ENCODE measurements at places on chromosomes 1 and 21. TPM values are rescaled to one million over a fixed set of nuclear protein-coding genes. Genes with fewer than 3 reads are reported as not detected.

DNA sequence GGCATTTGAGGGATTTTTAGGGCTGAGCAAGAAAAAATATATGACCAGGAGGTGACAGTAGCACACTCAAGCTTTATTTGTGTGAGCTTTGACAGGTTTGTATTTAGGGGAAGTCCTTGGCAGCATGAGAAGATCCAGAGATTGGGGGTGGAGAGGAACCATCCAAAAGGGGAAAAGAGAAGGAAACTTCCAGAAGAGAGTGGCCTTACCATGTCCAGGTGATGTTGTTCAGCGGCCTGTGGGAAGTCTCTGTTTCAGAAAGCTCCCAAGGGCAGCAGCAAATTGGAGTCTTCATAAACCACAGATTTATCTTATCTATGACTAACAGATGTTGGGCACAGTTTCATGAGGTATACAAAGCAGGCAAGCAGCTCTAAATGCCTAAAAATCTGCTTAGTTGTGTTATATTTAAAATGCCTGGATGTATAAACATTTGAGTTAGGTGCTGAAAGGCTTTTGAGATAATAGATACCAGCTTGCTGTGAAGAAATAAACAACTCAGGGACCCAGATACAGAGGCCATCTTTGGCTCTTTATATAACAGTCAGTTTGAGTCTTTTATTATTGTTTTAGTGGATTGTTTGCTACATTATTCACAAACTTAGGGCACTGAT is 21.2 kb upstream of the ADAR start:
- no peak overlapping the region for H3K4me3 ChIP-seq
- H3K4me1 ChIP-seq = peaks cover 18% of the 10 kb centered on the region
- H3K27ac ChIP-seq = no peak overlapping the region
- peaks cover 8% of the 10 kb centered on the region for H3K36me3 ChIP-seq

Gene DEPDC1
- 1.2 TPM for total RNA-seq

- no peaks in the 10 kb centered on the region for H3K36me3 ChIP-seq
- DNase-seq = no peak
- no peaks in the 10 kb centered on the region for H3K4me1 ChIP-seq
- H3K27me3 ChIP-seq = no peaks in the 10 kb centered on the region
These were observed 41.0 kb upstream of the GREM2 start for GRCh38 chr1:240652961-240653409.

- no peak for DNase-seq
- H3K27ac ChIP-seq = no peak overlapping the region
- H3K27me3 ChIP-seq = no peaks in the 10 kb centered on the region
- H3K4me3 ChIP-seq = no peak overlapping the region
These were observed 60.8 kb downstream of the FASLG start for GRCh38 chr1:172719694-172720138.

GRCh38 chr1:24775348-24775747 is 30.1 kb downstream of the CLIC4 start:
- H3K4me3 ChIP-seq = no peak overlapping the region
- no peak for DNase-seq
- no peak overlapping the region for H3K27ac ChIP-seq
- no peaks in the 10 kb centered on the region for H3K36me3 ChIP-seq
- H3K4me1 ChIP-seq = peaks cover 33% of the 10 kb centered on the region

DNA sequence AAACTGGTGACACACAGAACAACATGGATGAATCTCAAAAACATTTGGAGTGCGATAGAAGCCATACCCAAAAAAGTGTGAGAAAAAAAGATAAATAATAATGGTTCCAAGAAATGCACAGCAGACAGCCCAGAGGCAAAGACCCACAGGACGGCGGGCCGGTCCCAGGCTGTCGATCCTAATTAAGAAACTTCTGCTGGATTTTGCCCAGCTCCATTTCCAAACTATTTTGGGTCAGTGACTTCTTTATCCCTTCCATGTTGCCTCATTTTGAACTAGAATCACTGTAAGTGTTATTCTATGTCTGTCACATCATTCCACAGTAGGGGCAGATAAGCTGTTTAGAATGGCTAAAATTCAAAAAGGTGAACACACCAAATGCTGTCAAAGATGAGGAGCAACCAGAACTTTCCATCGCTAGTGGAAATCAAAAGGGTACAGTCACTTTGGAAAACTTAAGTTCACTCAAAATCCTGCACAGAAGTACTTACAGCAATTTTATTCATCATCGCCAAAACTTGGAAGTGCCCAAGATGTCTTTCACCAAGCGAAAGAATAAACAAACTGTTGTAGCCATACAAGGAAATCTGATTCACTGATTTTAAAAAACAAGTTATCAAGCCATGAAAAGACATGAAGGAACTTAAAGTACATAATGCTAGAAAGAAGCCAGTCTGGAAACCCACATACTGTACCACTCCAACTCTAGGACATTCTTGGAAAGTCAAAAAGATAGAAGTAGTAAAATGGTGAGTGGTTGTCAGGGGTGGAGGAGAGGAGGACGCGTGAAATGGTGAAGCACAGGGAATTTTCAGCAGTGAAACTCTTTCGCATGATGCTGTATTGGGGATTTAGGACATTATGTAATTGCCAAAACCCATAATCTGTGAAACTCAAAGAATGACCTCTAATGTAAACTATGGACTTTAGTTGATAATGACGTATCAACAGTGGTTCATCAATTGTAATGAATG is 7.5 kb downstream of the NBPF1 start:
- no peak overlapping the region for H3K27ac ChIP-seq
- H3K27me3 ChIP-seq = no peaks in the 10 kb centered on the region
- H3K36me3 ChIP-seq = peaks cover 40% of the 10 kb centered on the region

DNA sequence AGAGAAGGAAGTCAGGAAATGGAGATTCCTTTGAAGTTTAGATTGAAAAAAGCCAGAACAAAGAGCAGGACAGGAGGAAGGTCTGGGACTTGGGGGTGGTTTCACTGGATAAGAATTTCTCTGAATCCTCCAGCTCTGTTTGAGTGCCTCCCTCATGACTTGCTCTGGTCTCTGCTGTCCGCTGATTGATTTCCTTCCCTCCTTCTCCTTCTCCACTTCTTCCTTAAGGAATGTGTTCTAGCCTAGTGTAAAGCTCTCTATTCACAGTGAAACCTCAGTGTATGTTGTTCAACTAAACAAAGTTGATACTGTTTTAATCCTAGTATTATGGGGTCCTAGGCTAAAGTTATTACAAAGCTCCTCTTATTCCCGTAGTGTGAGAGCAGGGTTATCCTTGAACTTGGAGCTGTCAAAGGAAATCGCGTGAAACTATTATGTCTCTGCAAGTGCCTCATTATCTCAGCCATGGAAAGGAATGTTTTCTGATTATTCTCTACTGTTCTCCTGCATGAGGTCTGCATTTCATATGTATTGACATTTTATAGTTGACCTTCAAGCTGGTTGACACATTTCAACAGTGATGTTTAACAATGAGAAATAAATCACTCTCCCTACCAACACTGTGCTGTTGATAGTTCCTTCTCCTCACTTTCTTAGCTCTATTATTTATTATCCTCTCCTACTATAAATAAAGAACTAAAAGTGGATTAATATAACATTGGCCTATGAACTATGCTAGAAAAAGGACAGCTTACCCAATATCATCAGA is 82.7 kb upstream of the KCTD3 start:
- no peaks in the 10 kb centered on the region for H3K27me3 ChIP-seq
- no peak for DNase-seq
- no peaks in the 10 kb centered on the region for H3K36me3 ChIP-seq

DNA sequence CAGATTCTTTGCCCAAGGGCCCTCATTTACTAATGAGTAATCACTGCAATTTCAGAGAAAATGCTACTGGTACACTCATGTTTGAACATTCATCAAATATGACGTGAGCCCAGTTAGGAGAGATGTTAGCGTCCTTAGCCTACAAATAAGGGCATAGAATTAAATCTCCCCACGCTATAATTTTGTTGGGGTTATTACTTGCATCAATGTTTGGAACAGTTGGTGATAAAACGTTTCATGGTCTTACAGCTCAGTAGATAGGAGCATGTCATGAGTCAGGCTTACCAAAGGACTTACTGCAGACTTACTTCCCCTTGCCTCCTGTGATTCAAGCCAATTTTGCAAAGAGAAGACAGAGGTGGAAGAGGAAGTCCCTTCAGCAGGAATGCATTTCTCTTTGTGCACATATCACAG is 304.0 kb downstream of the KIF26B start:
- no peaks in the 10 kb centered on the region for H3K4me1 ChIP-seq
- H3K36me3 ChIP-seq = no peaks in the 10 kb centered on the region
- H3K27me3 ChIP-seq = no peaks in the 10 kb centered on the region
- no peak overlapping the region for H3K27ac ChIP-seq

Gene BTG2
- 96.7 TPM for total RNA-seq

- peaks cover 10% of the 10 kb centered on the region for H3K4me1 ChIP-seq
- no peak overlapping the region for H3K4me3 ChIP-seq
- no peak overlapping the region for H3K27ac ChIP-seq
- DNase-seq = no peak
These were observed 31.7 kb downstream of the SLC19A1 start for GRCh38 chr21:45510466-45510955.

Gene DPYD
- 91.9 TPM for total RNA-seq

GRCh38 chr1:226825037-226825745 is 45.2 kb upstream of the PSEN2 start:
- no peak for DNase-seq
- H3K27ac ChIP-seq = no peak overlapping the region
- H3K4me3 ChIP-seq = no peak overlapping the region

DNA sequence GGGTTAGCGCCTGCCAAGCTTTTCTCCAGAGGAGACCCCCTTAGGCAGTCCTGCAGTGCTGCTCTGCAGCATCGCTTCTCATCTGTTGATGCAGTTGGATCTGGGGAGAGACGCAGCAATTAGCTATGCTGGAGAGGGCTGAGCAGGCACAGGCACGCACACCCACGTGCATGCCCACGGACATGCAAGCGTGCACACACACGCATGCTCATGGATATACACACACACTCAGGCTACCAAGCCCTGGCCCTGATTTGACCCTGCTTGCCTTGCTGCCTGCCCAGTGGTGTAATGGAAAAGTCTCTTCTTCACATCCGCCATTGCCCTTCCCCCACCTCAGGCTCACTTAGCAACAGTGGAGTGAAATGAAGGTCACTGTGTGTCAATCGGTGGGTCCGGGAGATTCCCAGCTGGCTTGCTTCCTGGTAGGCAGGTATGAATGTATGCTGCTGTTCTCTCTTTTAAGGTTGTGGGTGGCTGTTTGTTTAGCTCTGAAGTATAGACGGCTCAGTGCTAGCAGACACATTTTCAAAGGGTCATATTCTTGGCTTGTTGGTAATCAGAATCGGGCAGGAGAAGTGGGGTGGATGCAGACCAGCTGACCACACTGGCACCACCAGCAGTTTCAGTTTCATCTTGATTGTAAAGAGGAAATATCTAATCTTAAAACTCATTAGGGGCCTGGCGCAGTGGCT is 9.5 kb downstream of the ATP1B1 start:
- H3K4me3 ChIP-seq = peak overlapping the region; percentile 24
- H3K4me1 ChIP-seq = peaks cover 42% of the 10 kb centered on the region
- peak; percentile 76 for DNase-seq
- peaks cover 47% of the 10 kb centered on the region for H3K36me3 ChIP-seq
- H3K27ac ChIP-seq = peak overlapping the region; percentile 57

GRCh38 chr1:224205438-224205840 is 22.4 kb downstream of the DEGS1 start:
- H3K27me3 ChIP-seq = no peaks in the 10 kb centered on the region
- H3K27ac ChIP-seq = peak overlapping the region; percentile 62
- no peak overlapping the region for H3K4me3 ChIP-seq
- no peak for DNase-seq
- H3K4me1 ChIP-seq = peaks cover 22% of the 10 kb centered on the region
- no peaks in the 10 kb centered on the region for H3K36me3 ChIP-seq

DNA sequence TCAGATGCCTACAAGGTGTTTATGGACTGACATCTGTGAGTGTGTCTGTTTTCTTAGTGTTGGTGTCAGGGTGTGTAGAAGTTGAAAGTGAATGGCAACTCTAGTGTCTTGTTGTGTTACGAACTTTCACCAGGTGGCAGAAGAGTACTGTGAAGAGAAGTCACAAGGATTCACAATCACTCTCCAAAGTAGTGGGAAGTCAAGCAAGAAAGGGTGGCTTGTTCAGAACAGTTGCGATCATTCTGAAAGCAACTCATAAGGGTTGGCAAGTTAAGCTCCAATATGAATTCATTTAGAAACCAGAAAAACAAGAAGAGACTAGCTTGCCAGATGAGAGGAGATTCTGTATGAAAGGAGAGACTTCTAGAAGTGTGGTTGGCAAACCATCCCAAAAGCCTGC is 86.1 kb downstream of the FASLG start:
- H3K4me1 ChIP-seq = peaks cover 27% of the 10 kb centered on the region
- no peak overlapping the region for H3K4me3 ChIP-seq
- peak overlapping the region; percentile 64 for H3K27ac ChIP-seq
- H3K27me3 ChIP-seq = no peaks in the 10 kb centered on the region
- no peaks in the 10 kb centered on the region for H3K36me3 ChIP-seq

Gene MIXL1
- 0.38 TPM for total RNA-seq

DNA sequence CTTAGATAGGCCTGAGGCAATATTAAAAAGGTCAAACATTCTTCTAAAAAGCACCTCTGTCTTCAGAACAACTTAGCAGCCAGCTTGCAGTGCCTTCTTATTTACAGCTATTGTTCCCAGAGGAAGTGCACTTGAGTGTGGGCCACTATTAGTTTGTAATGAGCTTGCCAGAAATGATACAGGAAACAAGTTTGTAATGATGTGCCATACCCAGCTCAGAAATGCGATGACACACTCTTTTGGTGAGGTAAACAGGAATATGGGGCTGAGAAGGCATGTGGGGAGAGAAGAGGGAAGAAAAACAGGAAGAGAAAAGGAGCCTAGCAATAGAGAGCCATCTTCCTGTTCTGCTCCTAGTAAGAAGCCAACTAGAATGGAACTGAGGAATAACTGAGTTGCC is 295.4 kb downstream of the AGBL4 start:
- no peak for DNase-seq
- no peak overlapping the region for H3K27ac ChIP-seq
- no peaks in the 10 kb centered on the region for H3K36me3 ChIP-seq
- H3K4me1 ChIP-seq = no peaks in the 10 kb centered on the region

DNA sequence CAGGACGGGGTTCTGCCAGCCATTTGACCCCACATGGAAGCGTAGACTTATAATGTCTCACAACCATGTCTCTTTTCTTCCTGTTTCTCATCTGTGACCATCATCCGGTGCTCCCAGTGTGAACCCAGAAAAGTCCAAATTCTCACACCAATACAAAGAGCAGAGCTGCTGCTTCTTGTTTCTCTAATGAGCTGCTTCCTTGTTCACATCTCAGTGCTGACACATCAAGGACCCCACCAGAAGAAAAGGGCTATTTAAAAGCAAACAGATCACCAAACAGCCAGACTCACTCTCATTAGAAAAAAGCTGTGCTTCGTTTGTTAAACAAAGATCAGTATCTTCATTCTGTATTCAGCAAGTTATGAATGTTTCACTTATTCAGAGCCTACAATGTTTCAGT is 835 bp upstream of the LCE1D start:
- no peak overlapping the region for H3K27ac ChIP-seq
- no peak for DNase-seq
- no peaks in the 10 kb centered on the region for H3K4me1 ChIP-seq
- no peaks in the 10 kb centered on the region for H3K36me3 ChIP-seq

- no peak overlapping the region for H3K27ac ChIP-seq
- DNase-seq = no peak
- no peaks in the 10 kb centered on the region for H3K36me3 ChIP-seq
- H3K4me3 ChIP-seq = no peak overlapping the region
- no peaks in the 10 kb centered on the region for H3K27me3 ChIP-seq
These were observed 99.3 kb upstream of the PLD5 start for GRCh38 chr1:242623756-242624155.

Gene GPR37L1
- 0.06 TPM for total RNA-seq

Measured in lower lobe of right lung (tissue), 2 donors.